Heart right ventricle (tissue), 16 donors: ENCODE measurements at places on chromosomes 3 and 15. TPM values are rescaled to one million over a fixed set of nuclear protein-coding genes. Genes with fewer than 3 reads are reported as not detected.
A peak's percentile ranks its signal among the peaks of the same experiment; 100 is the strongest.

- peaks cover 72% of the 10 kb centered on the region for H3K4me1 ChIP-seq
- no peak overlapping the region for H3K4me3 ChIP-seq
- H3K27ac ChIP-seq = no peak overlapping the region
- no peaks in the 10 kb centered on the region for H3K27me3 ChIP-seq
- no peak for DNase-seq
These were observed 52.7 kb downstream of the RBMS3 start for GRCh38 chr3:29333576-29333975.

- DNase-seq = no peak
- no peak overlapping the region for H3K4me3 ChIP-seq
- H3K27ac ChIP-seq = no peak overlapping the region
- no peaks in the 10 kb centered on the region for H3K4me1 ChIP-seq
- no peaks in the 10 kb centered on the region for H3K36me3 ChIP-seq
These were observed 228.9 kb upstream of the FEZF2 start for GRCh38 chr3:62602129-62602770.

DNA sequence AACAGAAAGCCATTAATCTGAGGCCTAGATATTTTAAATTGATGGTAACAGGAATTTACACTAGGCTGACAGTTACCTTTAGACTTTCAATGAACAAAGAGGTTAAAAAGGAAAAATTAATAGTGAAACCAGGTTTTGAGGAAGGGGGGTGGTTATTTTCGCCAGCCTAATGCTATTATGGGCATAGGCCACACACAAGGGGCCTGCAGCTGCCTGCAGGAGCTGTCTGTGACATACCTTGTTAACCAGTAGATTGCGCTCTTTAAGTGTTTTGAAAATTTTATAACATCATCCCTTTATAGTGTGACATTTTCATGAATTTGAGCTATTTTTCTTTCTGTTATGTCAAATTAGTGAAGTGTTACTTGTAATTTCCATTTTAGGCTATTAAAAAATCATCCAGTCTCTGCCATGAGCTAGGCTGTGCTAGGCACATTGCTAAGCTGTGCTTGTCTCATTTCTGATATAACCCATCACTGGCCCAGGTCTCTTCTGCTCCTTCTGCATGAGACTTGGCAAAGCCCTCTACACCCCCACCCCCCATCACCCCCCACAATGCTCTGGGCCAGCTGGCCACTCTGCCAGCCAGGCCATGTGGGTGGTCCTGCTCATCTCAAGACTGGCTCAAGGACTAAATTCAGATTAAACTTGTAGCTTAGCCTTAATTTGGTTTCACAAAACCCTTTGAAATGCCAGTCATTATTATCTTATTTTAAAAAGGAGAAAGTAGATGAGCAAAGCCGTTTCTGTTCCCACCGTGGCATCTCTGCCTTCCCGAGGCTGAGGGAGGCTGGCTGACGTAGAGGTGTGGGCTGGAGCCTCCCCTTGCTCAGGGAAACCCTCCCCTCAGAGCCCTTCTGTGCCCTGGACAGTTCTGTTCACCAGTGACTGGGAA, 48.4 kb upstream of the SEC22A start:
- DNase-seq = no peak
- peaks cover 8% of the 10 kb centered on the region for H3K4me1 ChIP-seq
- no peak overlapping the region for H3K4me3 ChIP-seq
- H3K27me3 ChIP-seq = no peaks in the 10 kb centered on the region

The SLC35G2 gene
- 2.2 TPM for total RNA-seq

GRCh38 chr15:98714922-98715321, 66.6 kb downstream of the IGF1R start:
- peak overlapping the region; percentile 74 for H3K27ac ChIP-seq
- no peak overlapping the region for H3K4me3 ChIP-seq
- no peaks in the 10 kb centered on the region for H3K36me3 ChIP-seq
- H3K27me3 ChIP-seq = no peaks in the 10 kb centered on the region
- no peak for DNase-seq

The SOX14 gene
- not detected for total RNA-seq

The CLSTN2 gene
- total RNA-seq = 4.1 TPM

The ROPN1B gene
- 2.9 TPM for total RNA-seq

The USP50 gene
- total RNA-seq = not detected

GRCh38 chr3:139811331-139811730, 123.7 kb upstream of the CLSTN2 start:
- no peak overlapping the region for H3K27ac ChIP-seq
- no peaks in the 10 kb centered on the region for H3K4me1 ChIP-seq
- no peaks in the 10 kb centered on the region for H3K27me3 ChIP-seq
- H3K36me3 ChIP-seq = no peaks in the 10 kb centered on the region
- H3K4me3 ChIP-seq = no peak overlapping the region

- no peaks in the 10 kb centered on the region for H3K36me3 ChIP-seq
- no peak overlapping the region for H3K27ac ChIP-seq
- H3K27me3 ChIP-seq = no peaks in the 10 kb centered on the region
- no peak overlapping the region for H3K4me3 ChIP-seq
- H3K4me1 ChIP-seq = peaks cover 44% of the 10 kb centered on the region
- no peak for DNase-seq
These were observed 43.0 kb downstream of the RAB8B start for GRCh38 chr15:63232405-63232804.

DNA sequence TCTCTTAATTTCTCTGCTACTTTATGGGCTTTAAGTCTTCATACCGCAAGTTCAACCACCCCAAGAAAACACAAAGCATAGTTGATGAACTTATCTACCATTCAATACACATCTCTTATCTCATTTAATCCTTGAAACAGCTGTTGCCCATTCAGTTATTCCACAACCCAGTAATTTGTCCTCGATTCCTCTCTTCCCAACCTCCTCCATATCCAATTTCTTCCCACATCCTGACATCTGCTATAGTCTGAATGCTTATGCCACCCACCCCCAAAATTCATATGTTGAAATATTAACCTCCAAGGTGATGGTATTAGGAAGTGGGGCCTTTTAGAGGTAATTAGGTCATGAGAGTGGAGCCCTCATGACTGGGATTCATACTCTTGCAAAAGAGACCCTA, 345.4 kb downstream of the ERC2 start:
- no peaks in the 10 kb centered on the region for H3K27me3 ChIP-seq
- no peak overlapping the region for H3K27ac ChIP-seq
- DNase-seq = no peak
- no peaks in the 10 kb centered on the region for H3K36me3 ChIP-seq
- H3K4me1 ChIP-seq = no peaks in the 10 kb centered on the region

- H3K4me1 ChIP-seq = peaks cover 87% of the 10 kb centered on the region
- DNase-seq = peak; percentile 21
- no peak overlapping the region for H3K4me3 ChIP-seq
These were observed 81.4 kb downstream of the TM4SF4 start for GRCh38 chr3:149555927-149556326.

GRCh38 chr3:42711491-42712343, 9.1 kb upstream of the HHATL start:
- no peaks in the 10 kb centered on the region for H3K36me3 ChIP-seq
- H3K27me3 ChIP-seq = no peaks in the 10 kb centered on the region
- H3K27ac ChIP-seq = no peak overlapping the region
- no peak overlapping the region for H3K4me3 ChIP-seq
- DNase-seq = no peak

The DNAJA4 gene
- total RNA-seq = 78.9 TPM

The TTLL13 gene
- not detected for total RNA-seq

DNA sequence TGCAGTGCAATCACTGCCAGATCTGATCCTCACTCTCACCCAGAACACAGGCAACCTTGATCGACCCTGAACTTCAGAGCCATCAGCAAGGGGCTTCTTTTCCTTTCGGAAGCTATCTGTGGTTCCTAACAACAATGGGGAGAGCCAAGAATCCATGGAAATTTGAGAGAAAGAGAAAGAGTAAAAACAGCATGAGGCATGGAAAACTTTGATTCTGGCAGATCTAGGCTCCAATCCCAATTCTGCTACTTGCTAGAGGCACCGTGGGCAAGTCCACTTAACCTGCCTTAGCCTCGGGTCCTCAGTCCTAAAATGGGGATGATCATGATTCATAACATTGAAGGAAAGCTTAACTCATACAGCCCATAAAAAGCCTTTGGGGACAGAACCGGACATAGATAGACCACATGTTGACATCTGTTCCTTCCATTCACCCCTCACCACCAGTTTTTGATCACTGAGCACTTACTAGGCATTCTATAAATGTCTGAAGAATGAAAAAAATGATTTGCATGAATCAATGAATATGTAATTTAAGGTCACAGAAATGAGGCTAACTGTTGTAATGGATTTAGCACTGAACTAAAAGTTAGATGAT, 605.7 kb upstream of the CFAP20DC start:
- H3K36me3 ChIP-seq = no peaks in the 10 kb centered on the region
- no peak overlapping the region for H3K4me3 ChIP-seq
- H3K27ac ChIP-seq = no peak overlapping the region
- DNase-seq = no peak
- no peaks in the 10 kb centered on the region for H3K27me3 ChIP-seq

DNA sequence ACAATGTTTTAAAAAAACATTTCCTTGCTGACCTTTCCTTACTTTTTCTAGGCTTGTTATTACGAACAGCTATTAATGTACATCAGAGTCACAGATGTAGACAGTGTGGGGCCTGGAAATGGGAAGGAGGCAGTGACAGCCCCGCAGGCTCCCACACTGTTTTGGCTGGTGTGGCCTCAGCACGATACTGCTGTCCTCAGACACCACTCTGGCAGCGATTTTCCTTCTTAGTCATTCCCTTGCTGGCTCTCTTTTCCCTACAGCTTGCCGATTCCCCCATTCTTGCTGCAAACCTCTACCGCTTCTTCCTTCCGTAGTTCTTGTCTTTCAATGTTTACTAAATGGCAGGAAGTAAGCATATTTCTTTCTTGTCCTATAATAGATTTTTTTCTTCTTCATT, 113.1 kb downstream of the ABI3BP start:
- H3K36me3 ChIP-seq = no peaks in the 10 kb centered on the region
- peak overlapping the region; percentile 7 for H3K27ac ChIP-seq
- H3K4me1 ChIP-seq = peaks cover 29% of the 10 kb centered on the region
- H3K4me3 ChIP-seq = no peak overlapping the region

GRCh38 chr3:53694666-53695323, 151.4 kb downstream of the CHDH start:
- H3K27ac ChIP-seq = no peak overlapping the region
- H3K36me3 ChIP-seq = no peaks in the 10 kb centered on the region
- no peak overlapping the region for H3K4me3 ChIP-seq

The NUSAP1 gene
- total RNA-seq = 2.0 TPM

DNA sequence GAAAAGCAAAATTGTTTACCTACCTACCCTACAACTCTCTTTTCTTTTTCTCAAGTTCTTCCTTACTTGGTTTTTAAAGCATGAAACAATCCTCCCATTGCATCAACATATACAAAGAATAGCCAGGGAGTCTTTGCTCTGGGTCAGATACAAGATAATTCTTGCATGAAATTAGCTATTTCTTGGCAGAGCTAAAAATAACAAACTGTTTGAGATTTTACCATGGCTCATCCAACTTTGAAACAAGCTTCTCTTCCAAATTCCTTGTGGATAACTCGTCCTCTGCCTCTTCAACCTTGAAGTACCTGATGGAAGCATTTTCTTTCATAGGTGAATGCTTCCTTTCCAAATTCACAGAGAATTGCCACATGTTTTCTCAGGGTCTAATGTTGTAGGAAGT, 9.2 kb upstream of the CBLB start:
- DNase-seq = no peak
- no peak overlapping the region for H3K27ac ChIP-seq
- no peaks in the 10 kb centered on the region for H3K27me3 ChIP-seq

The GOLGA6C gene
- not detected for total RNA-seq

DNA sequence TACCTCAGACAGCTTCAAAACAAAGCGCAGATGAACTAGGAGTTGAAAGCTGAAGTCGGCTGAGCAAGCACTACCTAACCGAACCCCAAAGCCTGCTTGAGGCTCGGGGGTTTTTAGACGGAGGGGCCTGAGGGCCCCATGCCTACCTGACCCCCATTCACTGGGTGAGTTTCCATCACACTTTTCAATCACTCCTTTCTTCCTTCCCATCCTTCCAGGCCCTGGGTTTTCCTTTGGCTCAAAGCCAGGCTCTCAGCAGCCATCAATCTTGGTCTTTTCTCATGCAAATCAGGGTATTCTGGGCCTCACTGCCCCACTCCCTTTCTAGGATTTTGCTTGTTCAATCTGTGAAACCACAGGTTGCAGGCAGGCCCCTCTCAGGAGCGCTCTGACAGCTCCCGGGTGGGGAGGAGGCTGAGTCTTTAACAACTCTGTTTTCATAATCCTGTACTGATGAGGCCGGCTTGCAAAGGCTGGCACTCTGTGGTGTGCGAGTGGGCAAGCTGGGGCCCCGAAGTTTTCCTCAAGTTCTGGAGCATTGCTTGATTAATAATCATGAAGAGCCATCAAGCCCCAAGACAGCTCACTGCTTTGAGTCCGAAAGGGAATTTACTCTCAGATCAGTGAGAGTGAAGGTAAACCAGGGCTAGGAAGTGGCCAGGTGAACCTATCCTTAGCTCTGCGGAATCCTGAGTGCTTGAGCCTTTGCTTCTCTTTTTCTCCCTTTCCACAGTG, 97.6 kb downstream of the FRMD4B start:
- no peaks in the 10 kb centered on the region for H3K36me3 ChIP-seq
- no peak overlapping the region for H3K27ac ChIP-seq
- no peaks in the 10 kb centered on the region for H3K27me3 ChIP-seq
- H3K4me1 ChIP-seq = no peaks in the 10 kb centered on the region
- no peak overlapping the region for H3K4me3 ChIP-seq
- no peak for DNase-seq

The XXYLT1 gene
- total RNA-seq = 3.8 TPM

The GOLGA8J gene
- total RNA-seq = not detected

The CD80 gene
- 0.32 TPM for total RNA-seq

- peak overlapping the region; percentile 65 for H3K27ac ChIP-seq
- no peak overlapping the region for H3K4me3 ChIP-seq
These were observed 128.3 kb upstream of the RGMA start for GRCh38 chr15:93217343-93217742.

DNA sequence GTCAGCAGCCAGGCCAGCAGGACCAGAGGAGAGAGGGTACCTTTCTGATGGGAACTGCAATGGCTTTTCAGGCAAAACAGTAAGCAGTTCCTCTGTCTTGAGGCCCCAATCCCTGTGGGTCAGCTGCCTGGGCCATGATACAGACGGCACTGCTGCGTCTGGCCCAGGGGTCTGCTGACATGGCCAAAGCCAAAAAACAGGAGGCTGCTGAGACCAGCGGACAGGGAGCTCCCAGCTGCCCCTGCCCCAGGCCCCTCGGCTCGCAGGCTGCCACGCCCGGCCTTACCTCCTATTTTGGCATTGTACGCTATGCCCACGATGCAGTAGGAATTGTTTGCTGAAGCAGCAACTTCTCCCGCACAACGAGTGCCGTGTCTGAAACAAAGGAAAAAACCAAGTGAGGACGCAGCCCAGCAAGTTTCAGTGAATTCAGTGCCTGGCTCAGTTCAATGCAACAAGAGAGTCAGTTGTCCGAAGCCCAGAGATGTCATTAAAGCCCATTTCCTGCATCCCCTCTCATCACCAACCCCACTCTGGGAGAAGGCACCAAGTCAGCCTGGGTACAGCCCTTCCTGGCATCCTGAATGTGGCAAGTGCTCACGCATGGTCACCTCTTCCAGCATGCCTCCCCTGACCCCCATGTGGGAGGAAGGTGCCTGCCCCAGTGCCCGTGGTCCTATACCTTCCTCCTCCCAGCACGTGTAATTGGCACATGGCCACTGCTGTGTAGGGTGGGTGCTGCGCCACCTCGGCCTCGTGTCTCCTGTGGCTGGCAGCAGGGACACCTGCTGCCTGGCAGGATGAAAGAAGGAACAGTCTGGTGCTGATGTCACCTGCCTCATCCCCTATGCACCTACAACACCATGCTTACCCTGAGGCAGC, 61.7 kb downstream of the PCSK6 start:
- H3K27ac ChIP-seq = no peak overlapping the region
- DNase-seq = no peak
- H3K4me3 ChIP-seq = no peak overlapping the region
- H3K4me1 ChIP-seq = no peaks in the 10 kb centered on the region
- H3K36me3 ChIP-seq = no peaks in the 10 kb centered on the region
- no peaks in the 10 kb centered on the region for H3K27me3 ChIP-seq

The PDZRN3 gene
- total RNA-seq = 87.7 TPM

The LRRC31 gene
- total RNA-seq = not detected
